GM23248 (cell line): ENCODE measurements at places on chromosomes 1 and 21.
A peak's percentile ranks its signal among the peaks of the same experiment; 100 is the strongest.

- no peak overlapping the region for H3K4me3 ChIP-seq
- DNase-seq = no peak
- no peaks in the 10 kb centered on the region for H3K36me3 ChIP-seq
These were observed 16.9 kb downstream of the TENT5C start for GRCh38 chr1:117622726-117623125.

- H3K27me3 ChIP-seq = peaks cover 9% of the 10 kb centered on the region; the same call in 1 of the 2 replicates
- no peaks in the 10 kb centered on the region for H3K36me3 ChIP-seq
- no peak for DNase-seq
- no peaks in the 10 kb centered on the region for H3K4me1 ChIP-seq
- no peak overlapping the region for H3K27ac ChIP-seq
These were observed 16.5 kb upstream of the PRDM16 start for GRCh38 chr1:3052501-3052900.

GRCh38 chr1:114750780-114751179 is 7.0 kb downstream of the CSDE1 start:
- H3K27me3 ChIP-seq = no peaks in the 10 kb centered on the region
- no peak for DNase-seq
- peaks cover 32% of the 10 kb centered on the region for H3K4me1 ChIP-seq
- H3K4me3 ChIP-seq = no peak overlapping the region
- peaks cover 42% of the 10 kb centered on the region for H3K36me3 ChIP-seq

- no peak overlapping the region for H3K4me3 ChIP-seq
- DNase-seq = peak; percentile 38
- peaks cover 8% of the 10 kb centered on the region; the same call in 1 of the 2 replicates for H3K4me1 ChIP-seq
- no peak overlapping the region for H3K27ac ChIP-seq
- no peaks in the 10 kb centered on the region for H3K36me3 ChIP-seq
- 0 out of 2 replicates have a peak, but pooled peaks cover 5% of the 10 kb centered on the region for H3K27me3 ChIP-seq
These were observed 321.9 kb downstream of the SETD4 start for GRCh38 chr21:35738347-35738961.

DNA sequence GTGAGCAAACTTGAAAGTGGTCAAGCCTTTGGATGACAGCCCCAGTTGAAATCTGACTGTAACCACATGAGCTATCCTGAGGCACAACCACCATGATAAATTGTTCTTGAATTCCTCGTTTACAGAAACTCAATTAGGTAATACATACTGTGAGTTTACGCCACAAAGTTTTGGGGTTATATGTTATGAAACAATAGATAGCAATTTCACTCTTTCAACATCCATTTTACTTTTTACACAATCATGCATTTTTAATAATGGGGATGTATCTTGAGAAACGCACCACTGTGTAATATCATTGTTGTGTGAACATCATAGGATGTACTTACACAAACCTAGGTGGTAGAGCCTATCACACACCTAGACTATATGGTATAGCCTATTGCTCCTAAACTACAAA is 35.4 kb downstream of the OR2C3 start:
- no peaks in the 10 kb centered on the region for H3K27me3 ChIP-seq
- no peak overlapping the region for H3K27ac ChIP-seq
- no peak for DNase-seq
- H3K4me1 ChIP-seq = no peaks in the 10 kb centered on the region
- no peak overlapping the region for H3K4me3 ChIP-seq
